ENCODE measurements at places on chromosomes 12 and 14.

GRCh38 chr14:22493753-22494152, 95.3 kb downstream of the DAD1 start:
- DNase-seq = no peak

- no peak for DNase-seq
Measured at GRCh38 chr12:10558301-10558700, 52.6 kb downstream of the EIF2S3B start.

DNA sequence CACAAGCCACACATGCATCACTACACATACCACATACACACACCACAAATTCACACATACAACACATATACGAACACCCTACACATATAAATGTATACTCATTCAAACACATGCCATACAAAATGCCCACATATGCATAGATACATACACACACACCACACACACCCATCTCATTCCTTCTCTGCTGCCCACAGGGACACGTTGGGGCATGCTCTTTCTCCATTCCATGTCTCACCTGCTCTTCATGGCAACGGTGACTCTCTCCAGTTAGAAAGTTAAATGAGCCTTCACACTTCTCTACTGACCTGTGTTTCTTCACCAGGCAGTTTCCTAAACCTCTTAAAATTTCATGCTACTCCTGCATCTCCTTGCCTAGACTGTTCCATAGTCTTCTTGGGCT, 1194.8 kb downstream of the BCL11B start:
- DNase-seq = no peak

- DNase-seq = no peak
Measured at GRCh38 chr12:44224399-44225148, 388.7 kb downstream of the TMEM117 start.

GRCh38 chr14:72550513-72550912, 343.4 kb downstream of the DPF3 start:
- DNase-seq = no peak

GRCh38 chr14:33508126-33509062, 442.5 kb downstream of the EGLN3 start:
- DNase-seq = no peak

DNA sequence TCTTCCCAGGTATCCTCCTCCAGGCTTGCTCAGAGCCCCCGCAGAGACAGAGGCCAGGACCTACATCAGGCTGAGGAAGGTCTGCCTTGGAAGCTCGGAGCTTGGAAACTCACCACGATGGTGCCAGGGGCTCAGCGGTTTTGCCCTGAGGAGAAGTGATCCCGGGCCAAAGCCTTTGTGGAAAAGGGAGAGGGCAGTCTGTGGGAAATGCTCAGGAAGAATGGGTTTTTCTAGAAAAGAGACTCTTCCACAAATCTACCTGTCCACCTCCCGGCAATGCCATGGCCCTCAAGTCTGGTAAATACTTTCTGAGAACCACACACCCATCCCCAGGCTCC, 8.0 kb downstream of the KRT2 start:
- DNase-seq = no peak

DNA sequence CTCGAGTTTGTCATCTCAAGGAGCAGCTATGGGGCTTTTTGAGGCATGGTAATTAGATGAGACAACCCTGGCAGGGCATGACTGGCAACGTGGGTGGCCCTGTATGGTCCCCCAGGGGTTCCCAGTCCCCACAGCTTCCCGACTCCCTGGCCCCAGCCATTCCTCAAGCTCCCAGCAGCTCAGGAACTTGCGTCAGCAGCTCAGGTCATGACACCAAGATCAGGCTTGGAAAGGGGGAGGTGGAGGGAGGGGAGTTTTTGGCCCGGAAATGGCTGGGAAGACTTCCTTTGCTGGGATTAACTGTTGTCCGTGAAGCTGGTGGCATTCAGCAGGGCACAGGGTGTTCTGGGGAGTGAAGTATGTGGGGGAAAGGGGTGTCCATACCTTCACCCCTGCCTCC, 10.4 kb upstream of the NRIP2 start:
- DNase-seq = no peak

GRCh38 chr14:79627058-79627457, 584.2 kb downstream of the DIO2 start:
- no peak for DNase-seq

- no peak for DNase-seq
Measured at GRCh38 chr12:977156-977555, 13.9 kb upstream of the ERC1 start.

- DNase-seq = peak; percentile 80
Measured at GRCh38 chr12:28966046-28966780, 182.9 kb upstream of the FAR2 start.

GRCh38 chr14:41739203-41739602, 132.5 kb downstream of the LRFN5 start:
- no peak for DNase-seq

DNA sequence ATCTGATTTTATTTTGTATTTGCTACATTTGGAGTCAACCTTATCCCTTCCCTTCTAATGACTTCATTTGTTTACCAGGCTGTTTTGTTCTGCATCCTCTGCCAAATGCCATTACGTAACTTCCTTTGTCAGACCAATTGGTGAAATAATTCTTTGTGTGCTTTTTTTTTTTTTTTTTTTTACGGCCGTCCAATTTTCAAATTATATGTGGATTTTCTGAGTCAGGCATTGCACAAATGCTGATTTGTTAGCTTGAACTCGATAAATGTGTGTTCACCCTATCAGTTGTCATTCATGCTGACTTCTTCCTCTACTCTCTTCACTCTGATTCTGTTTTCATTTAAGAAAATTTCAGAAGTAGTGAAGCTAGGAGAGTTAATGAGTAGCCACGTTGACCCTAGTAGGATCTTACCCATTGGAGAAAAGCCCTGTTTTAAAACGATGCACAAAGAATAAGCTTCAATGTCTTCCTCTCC, 386.2 kb downstream of the DIO2 start:
- DNase-seq = no peak

- no peak for DNase-seq
Measured at GRCh38 chr14:85856430-85856829, 326.5 kb downstream of the FLRT2 start.

DNA sequence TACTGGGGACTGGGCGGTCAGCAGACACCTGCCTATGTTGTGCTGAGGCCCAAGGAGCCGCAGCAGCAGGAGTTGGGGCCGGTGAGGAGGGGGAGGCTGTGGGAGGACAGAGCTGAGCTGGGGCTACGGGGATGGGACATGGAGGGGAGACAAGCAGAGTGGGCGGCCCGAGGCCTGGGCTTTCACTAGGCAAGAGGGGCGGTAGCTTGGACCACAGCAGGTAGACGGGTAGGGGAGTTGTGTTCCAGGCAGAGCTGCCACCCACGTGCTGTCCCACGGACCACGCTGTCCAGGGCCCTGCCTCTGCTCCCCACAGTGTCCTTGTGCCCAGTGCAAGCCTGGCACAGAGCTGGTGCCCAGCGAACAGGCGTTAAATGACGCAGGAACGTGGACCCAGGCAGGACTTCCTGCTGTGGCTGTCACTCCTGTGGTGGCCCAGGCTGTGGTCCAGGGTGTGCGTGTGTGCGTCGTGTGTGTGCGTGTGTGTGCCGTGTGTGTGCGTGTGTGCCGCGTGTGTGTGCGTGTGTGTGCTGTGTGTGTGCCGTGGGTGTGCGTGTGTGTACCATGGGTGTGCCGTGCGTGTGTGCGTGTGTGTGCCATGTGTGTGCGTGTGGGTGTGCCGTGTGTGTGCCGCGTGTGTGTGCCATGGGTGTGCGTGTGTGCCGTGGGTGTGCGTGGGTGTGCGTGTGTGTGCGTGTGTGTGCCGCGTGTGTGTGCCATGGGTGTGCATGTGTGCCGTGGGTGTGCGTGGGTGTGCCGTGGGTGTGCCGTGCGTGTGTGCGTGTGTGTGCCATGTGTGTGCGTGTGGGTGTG, 6.8 kb downstream of the CEP170B start:
- DNase-seq = no peak

DNA sequence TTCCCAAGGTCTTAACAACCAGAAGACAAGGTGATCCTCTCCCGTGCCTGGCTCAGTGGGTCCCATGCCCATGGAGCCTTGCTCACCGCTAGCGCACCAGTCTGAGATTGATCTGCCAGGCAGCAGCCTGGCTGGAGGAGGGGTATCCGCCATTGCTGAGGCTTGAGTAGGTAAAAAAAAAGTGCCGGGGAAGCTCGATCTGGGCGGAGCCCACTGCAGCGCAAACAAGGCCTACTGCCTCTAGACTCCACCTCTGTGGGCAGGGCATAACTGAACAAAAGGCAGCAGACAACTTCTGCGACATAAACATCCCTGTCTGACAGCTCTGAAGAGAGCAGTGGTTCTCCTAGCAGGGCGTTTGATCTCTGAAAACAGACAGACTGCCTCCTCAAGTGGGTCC, 104.0 kb downstream of the C14orf39 start:
- no peak for DNase-seq

All from HT-29 (cell line).